ENCODE measurements at places on chromosomes 12 and 14. TPM values are rescaled to one million over a fixed set of nuclear protein-coding genes. Genes with fewer than 3 reads are reported as not detected.

GPR68 gene
- 0.23 TPM for total RNA-seq

ESR2 gene
- 0.20 TPM for total RNA-seq

DNA sequence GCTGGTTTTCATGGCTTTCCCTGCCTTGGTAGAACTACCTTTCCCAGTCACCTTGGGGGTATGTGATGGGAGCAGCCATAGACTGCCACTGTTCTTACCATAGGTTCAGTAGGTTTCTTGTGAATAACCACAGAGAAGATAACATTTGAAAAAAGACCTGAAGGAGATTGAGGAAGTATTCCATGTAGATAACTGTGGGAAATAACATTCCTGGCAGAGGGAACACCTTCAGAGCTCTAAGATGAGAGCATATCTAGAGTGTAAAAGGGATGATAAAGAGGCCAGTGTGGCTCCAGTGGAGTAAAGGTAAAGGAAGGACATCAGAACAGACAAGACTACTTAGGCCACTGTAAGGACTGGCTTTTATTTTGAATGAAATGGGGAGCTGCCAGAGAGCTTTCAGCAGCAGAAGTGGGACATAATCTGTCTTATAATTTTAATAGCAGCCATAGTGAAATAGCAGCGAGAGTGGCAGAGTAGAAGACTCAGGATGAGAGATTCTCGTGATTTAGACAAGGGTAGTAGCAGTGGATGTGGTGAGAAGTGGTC, 82.6 kb upstream of the KCNH3 start:
- no peak overlapping the region for H3K4me3 ChIP-seq
- DNase-seq, result no peak
- no peaks in the 10 kb centered on the region for H3K36me3 ChIP-seq
- H3K27me3 ChIP-seq, result no peaks in the 10 kb centered on the region
- H3K27ac ChIP-seq, result no peak overlapping the region

- no peak for DNase-seq
- H3K4me1 ChIP-seq, result no peaks in the 10 kb centered on the region
- no peak overlapping the region for H3K27ac ChIP-seq
- H3K36me3 ChIP-seq, result no peaks in the 10 kb centered on the region
- no peak overlapping the region for H3K4me3 ChIP-seq
These were observed 594.0 kb downstream of the KCNH5 start for GRCh38 chr14:62451221-62451620.
